ENCODE measurements at places on chromosomes 1 and 21.

- no peak for DNase-seq
Observed at GRCh38 chr1:246317332-246318035, 189.6 kb downstream of the SMYD3 start.

DNA sequence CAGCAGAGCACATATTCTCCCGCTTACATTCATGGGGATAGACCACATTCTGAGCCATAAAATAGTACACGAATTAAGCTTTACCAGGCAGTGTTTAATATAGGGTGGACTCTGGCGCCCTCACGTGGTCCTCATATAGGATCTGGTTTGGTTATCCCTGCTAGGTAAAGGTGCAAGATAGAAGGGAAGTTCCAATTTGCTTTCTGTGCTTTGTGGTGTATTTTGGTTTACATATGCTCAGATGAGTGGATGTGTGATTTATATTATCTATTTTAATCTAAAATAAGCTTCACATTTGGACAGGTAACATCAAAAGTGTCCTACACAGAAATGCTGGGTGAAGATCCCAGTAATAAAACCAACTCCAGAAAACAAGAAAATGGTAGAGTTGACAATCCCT lies 3.6 kb downstream of the CR1 start:
- DNase-seq, result peak; percentile 65

GRCh38 chr1:108560874-108561459 lies 1.1 kb downstream of the EEIG2 start:
- peak; percentile 80 for DNase-seq

DNA sequence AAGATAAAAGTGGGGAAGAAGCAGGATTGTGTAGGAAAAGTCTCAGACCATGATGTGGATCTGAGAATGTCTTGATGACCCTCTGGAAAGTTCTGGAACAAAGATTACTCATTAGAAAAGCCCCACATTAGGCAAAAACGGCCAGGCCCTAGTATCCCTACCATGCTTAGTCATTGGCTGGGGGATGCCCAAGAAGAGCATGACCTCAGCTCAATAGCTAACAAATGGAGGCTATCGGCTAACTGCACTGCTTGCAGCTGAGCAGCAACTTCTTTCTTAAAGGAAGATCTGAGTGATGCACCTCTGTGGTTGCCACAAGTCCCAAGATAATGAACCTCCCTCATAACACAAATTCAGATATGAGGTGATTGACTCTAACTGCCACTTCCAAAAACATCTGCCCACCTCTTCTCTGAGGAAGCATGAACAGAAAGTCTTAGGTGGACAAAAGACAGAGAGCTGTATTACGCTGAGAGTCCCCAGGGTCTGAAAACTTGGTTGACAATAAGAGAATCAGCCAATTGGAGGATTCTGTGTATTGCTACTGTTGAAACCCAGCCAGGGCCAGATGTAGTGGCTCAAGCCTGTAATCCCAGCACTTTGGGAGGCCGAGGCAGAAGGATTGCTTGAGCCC lies 64.6 kb upstream of the AK4 start:
- DNase-seq, result no peak

DNA sequence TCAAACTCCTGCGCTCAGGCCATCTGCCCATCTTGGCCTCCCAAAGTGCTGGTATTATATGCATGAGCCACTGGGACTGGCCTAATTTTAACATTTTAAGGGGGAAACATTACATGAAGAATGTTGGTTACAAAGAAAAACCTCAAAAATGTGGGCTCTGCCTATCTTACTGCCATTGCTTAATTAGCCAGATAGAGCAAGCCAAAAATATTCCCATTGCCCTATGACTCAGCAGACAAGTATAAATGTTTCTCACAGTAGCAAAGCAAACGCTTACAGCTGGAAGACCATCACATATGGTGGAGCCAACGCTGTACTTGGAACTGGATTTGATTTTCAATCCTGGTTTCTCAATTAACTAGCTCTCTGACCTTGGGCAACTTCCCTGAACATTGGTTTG lies 502.0 kb downstream of the SMYD3 start:
- no peak for DNase-seq

GRCh38 chr21:38957575-38958322 lies 152.0 kb downstream of the ETS2 start:
- no peak for DNase-seq

DNA sequence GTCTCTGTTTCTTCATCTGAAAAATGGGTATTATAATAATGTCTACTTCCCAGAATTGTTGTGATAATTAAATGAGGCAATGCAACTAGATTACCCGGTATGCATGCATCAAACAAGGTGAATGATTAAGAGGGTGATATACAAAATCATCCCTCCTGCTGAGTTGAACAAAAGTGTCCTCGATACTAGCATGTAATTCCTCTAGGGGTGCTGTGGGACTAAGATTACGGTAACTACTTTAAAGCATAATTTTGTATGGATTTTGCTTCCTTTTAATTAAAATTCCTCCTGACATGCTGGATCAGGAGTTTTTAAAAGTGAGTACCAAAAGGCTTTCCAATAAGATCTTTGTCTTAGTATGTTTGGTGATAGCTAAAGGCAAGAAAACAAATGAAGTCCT lies 98.7 kb upstream of the PRMT6 start:
- no peak for DNase-seq

DNA sequence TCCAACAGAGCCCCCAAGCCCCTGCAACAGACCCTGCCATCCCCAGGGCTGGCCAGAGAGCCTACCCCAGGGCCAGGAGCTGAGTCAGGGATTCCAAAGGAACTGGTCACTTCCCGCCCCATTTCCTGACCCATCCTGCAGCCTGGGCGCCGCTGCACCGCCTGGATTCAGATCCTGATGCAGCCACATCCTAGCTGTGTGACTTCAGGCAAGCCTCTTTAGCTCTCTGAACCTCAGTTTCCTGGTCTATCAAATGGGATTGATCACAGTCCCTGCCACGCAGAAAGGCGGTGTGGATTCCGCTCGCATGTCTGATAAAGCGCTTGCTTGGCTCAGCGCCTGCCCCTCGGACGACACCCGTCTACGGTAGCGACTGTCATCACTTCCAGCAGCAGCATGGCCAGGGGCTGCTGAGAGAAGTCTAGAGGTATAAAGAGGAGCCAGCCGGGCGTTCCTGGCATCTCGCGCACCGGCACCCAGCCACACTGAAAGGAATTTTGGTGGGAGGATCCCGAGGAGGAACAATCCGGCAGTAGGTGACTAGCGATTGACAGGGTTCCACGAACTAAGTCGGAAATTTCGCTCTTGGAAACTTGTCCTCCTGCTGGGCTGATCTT lies 10.1 kb downstream of the EPHA2 start:
- peak; percentile 91 for DNase-seq

GRCh38 chr1:13732971-13733667 lies 33.1 kb downstream of the PRDM2 start:
- no peak for DNase-seq

GRCh38 chr1:167862432-167863076 lies 51.4 kb downstream of the ADCY10 start:
- DNase-seq, result no peak

DNA sequence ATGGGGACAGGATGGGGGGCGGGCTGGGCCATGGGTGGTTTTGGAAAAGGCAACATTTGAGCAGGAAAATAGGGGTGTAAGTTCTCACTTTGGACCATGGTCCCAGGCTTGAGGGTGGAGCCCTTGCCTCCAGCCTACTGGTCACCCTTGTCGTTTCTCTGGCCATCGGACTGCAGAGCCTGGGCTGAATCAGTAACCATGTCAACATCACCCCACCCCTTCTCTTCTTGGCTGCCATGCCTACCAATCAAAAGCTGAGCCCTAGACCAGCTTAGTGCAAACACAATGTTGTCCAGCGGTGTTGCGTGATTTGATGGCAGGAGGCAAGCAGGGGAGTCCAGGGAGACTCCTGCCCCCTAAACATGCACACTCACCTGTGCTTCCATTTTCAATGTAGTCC lies 231.0 kb upstream of the KAZN start:
- no peak for DNase-seq

- no peak for DNase-seq
Observed at GRCh38 chr1:19367584-19368041, 55.5 kb downstream of the SLC66A1 start.

DNA sequence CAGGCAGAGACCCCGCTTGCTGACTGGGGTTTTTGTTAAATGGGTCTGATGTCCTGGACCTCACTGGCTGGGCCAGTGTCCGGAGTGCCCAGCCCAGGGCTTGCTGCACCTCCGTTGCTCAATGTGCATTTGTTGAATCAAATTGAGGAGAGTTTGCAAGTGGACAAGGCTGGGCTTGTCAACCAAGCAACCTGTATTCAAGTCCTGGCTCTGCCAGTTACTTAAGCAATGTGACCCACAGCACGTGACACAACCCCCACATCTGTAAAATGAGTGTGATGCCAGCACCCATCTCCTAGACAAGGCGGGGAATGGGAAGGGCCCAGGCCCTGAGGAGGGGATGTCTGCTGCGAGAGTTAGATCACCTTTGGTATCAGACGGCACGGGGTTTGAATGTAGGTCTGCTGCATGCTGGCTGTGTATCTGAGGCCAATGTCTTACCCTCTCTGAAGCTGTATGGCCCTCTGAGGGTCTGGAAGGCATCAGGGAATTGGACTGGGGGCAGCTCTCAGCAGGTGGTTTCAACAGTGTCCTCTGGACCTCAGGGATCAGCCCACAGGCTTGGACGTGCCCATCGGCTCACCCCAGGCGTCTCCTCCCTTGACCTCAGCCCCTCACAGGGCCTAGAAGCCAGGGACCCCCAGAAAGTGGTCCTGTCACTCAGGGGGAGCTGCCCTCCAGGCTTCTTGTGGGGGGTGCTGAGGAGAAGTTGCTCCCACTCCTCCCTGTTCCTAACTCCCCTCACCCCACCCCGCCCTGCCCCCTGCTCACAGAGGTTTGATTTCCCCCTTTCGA lies 51.0 kb upstream of the RUNX3 start:
- DNase-seq, result no peak

DNA sequence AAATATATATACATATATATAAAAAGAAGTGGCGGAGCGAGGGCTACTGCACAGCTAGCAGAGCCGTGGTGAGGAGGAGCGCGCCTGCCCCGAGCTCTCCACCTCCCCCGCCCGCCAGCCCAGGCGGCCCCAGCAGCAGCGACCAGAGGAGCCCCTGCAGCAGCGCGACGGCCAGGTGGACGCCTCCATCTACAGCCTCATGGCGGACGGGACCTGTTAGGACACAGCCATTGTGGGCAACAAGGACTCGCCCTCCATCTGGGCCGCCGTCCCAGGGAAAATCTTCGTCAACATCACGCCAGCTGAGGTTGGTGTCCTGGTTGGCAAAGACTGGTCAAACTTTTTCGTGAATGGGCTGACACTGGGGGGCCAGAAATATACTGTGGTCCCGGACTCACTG lies 41.9 kb upstream of the REG4 start:
- DNase-seq, result no peak

- DNase-seq, result no peak
Observed at GRCh38 chr1:20472860-20473711, 12.9 kb downstream of the CAMK2N1 start.

- DNase-seq, result no peak
Observed at GRCh38 chr1:105138458-105138893, 1388.8 kb downstream of the AMY1C start.

DNA sequence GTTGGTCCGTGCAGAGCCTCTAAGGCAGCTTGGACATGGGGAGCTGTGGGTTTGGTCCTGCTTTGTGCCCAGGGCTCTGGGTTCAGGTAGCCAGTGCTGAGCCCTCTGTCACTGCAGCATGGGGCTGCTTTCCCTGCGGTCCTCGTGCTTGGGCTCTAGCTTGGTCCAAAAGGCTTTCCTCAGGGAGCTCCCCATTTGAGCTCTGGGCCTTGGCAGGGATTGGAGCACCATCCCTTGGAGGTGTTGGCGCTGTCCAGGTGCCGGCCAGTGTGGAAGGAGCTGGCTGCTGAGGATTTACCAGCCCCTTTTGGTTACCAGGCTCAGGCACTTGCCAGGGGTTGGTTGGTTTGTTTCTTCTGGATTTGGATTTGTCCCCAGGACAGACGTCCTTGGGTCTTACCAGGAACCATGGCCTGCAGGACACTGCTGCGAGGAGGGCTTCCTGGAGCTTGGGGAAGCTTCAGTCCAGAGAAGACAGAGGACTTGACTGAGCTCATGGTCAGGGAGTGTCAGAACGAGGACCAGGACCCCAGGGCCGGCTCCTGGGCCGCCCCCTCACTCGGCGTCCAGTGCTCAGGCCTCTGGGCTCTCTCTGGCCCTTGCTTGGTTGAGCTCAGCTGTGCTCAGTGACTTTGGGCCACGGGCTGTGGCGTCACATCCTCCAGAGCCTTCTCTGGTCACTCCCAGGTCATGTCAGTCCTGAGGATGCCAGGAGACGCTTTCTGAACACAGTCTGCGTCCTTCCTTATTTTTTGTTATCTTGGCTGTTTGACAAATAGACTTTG lies 224.7 kb downstream of the CAMTA1 start:
- DNase-seq, result peak; percentile 21

GRCh38 chr1:19076841-19077616 lies 120.6 kb upstream of the IFFO2 start:
- DNase-seq, result no peak

DNA sequence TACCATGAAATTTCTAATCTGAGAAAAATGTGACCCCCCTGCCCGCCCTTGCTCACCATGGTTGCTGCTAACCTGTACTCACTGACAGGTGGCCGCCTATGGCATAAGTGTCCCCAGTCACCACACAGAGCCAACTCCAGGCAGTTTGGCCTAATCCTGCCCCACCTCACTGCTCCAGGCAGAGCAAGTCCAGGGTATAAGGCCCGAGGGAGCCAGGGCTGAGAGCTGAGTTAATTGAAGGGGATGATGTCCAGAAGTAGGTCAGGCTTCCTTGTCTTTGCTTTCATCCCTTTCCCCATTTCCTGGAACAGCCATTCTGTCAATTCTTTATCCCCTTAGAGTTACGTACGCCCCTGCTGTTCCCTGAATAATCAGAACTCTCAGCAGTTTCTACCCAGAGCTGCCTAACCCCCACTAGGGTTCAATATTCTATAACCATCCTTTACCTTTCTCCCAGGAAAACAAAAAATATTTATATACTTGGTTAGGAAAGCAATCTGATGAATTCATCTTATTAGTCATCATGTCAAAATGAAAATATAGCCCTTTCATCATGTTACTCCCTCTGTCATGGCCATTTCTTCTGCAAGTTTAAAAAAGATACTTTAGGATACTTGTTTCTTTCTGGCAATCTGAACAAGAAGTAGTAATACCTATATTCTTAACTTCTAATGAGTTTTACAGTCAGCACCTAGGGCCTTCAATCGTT lies 29.4 kb upstream of the CD101 start:
- DNase-seq, result no peak

DNA sequence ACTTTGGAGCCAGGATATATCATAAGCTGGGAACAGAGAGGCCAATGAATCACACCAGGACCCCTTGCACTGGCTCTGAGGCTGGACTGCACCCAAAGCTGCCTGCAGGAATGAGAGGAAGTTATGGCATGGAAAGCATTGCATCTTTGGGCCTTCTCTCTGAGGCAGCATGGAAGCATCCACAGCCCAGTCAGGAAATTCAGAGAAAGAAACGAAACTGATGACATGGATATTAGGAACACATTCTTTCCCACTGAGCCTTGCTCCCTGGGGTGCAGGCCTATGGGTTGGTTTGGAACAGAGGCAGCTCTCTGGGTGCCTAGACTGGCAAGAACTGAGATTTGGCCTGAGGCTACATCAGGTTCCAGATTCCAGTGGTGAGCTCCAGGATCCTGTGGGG lies 98.6 kb downstream of the NGF start:
- no peak for DNase-seq
